Activated CD4-positive, alpha-beta T cell treated with anti-CD3 and anti-CD28 coated beads for 24 hours (primary cell): ENCODE measurements at places on chromosomes 13 and 19.

GRCh38 chr19:41193430-41194156 is 574 bp downstream of the CYP2S1 start:
- DNase-seq: no peak

- DNase-seq: no peak
Observed at GRCh38 chr19:14560776-14561108, 11.1 kb downstream of the NDUFB7 start.

GRCh38 chr13:22143671-22144070 is 472.8 kb downstream of the FGF9 start:
- DNase-seq: no peak

- DNase-seq: no peak
Observed at GRCh38 chr13:113207890-113208420, 514 bp downstream of the PCID2 start.

GRCh38 chr13:41468631-41469030 is 11.3 kb downstream of the RGCC start:
- no peak for DNase-seq

DNA sequence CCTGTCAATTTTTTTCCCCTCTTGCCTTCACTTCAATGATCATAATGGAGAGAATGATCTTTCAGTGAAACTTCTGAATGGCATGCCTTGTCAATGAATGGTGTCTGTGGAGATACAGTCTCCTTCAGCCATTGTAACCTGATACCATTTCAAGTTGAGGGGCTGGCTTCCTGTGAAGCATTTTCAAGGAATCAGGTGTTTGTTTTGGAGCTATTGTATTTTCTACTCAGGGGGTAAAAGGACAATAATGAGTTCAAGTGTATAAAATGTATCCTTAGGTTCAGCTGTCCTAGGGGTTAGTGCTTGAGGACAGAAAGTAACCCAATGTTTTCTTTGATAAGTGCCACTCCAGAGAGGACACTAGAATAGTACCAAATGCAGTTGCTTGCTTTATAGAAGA is 23.8 kb upstream of the CBY2 start:
- no peak for DNase-seq

GRCh38 chr13:31167490-31167889 is 5.8 kb upstream of the HSPH1 start:
- no peak for DNase-seq

DNA sequence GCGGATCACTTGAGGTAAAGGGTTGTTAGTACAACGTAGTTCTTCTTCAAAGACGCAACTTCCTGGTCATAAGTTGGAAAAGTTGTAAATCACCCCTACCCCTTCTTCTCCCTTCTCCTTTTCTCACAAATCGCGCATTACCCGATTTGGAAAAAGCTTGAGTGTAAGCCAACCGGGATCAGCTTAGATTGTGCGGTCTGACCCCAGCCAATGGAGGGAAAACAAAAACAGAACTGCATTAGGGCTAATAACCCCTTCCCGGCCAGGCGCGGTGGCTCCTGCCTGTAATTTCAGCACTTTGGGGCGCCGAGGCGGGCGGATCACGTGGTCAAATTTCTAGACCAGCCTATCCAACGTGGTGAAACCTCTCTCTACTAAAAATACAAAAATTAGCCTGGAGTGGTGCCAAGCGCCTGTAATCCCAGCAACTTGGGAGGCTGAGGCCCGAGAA is 806 bp downstream of the ZNF90 start:
- DNase-seq: no peak

DNA sequence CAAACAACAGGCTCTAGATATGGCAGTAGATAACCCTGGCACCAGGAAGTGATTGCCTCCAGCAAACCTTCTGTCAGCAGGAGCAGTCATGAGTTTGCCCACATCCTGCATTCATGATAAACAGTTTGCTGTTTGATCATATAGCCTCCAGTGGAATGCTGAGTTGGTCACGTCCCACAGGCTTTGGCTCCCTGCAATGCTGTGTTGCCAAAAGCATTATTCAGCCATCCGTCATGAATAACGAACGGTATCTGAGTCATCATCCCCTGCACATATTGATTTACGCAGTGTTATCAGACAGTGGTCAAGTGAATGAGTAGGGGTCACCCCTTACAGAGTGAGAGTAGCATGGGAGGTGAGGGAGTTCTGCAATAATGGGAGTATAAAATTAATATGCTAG is 21.9 kb upstream of the ZNF432 start:
- DNase-seq: no peak
